ENCODE measurements at places on chromosomes 11 and 22.

DNA sequence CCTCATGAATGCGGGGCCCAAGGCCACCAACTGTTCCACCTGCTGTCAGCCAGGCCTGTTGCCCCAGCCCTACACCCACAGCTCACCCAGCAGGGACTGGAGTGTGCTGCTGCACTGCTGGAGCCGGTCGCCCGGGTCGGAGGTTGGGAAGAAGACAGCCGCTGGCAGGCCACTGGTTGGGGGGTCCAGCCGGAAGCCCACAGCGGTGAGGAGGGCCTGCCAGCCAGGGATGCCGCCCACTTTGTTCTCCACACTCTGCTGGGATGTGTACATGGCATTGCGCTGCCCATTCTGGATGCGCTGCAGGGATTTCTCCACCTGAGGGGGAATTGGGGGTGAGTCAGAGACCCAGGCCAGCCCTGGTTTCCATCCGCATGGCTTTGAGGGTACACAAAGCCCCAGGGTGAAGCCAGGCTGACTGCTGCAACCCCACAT lies 74.2 kb upstream of the PITPNB start:
- no peak for DNase-seq

GRCh38 chr11:69295995-69296889 lies 2.3 kb downstream of the MYEOV start:
- DNase-seq: no peak

- no peak for DNase-seq
These were observed 33.3 kb downstream of the MICAL2 start for GRCh38 chr11:12143461-12144258.

- no peak for DNase-seq
These were observed 51.9 kb downstream of the CD44 start for GRCh38 chr11:35190804-35191348.

All from progenitor cell of endocrine pancreas (in vitro differentiated cells).